Activated T-cell treated with anti-CD3 and anti-CD28 coated beads, Interleukin-2, amount 50 U/mL, for 24 hours (primary cell): ENCODE measurements at places on chromosomes 12 and 14.

DNA sequence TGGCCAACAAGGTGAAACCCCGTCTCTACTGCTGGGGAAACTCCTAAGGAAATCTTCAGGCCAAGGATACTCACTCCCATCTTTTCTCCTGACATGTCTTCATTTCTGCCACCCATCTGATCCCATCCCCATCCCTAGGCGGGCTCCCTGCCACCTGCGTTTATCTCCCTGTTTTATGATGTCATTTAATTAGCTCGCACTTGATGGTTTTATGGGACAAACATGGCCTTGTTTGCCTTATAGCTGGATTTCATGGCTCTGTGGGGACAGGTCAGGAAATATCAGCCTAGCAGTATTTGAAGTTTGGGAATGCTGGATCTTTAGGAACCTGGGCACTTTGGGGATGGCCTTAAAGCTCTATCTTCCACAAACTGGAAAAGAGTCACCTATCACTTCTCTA, 88.5 kb upstream of the CISTR start:
- peaks cover 71% of the 10 kb centered on the region for H3K27me3 ChIP-seq
- no peak for DNase-seq
- no peak overlapping the region for H3K27ac ChIP-seq
- H3K4me1 ChIP-seq = no peaks in the 10 kb centered on the region
- no peaks in the 10 kb centered on the region for H3K36me3 ChIP-seq

GRCh38 chr12:94266796-94267536, 118.6 kb downstream of the PLXNC1 start:
- no peak overlapping the region for H3K4me3 ChIP-seq
- H3K4me1 ChIP-seq = peaks cover 81% of the 10 kb centered on the region
- no peak overlapping the region for H3K27ac ChIP-seq

DNA sequence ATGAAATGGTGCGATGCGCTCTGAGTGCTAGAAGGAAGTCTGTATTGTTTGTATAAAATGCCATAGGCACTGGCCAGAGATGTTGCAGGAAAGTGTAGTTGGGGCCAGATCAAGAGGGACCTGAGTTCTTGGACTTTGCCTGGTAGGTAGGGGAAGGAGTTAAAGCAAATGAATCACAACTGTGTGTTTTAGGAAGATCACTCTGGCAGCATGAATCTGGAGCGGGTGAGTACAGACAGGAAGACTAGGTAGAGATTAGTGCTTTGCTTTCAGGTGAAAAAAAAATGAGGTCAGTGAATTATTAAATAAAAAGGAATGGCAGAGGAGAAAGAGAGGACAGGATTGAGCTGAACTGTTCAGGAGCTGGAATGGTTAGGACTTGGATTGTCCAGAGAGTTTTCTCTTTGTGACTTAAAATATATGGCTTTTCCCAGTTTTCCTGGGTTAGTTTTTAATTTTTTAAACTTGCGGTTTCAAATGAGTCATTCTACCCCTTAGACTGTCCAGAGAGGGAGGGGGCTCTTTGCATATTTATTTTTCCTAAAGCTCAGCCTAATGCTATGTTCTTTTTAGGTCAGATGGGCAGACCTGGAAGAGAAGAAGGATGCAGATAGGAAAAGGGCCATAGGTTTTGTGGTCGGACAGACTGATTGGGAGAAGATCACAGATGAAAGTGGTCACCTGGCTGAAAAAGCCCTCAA, 41.1 kb downstream of the PROX2 start:
- peak overlapping the region; percentile 71 for H3K27ac ChIP-seq
- no peak overlapping the region for H3K4me3 ChIP-seq
- H3K27me3 ChIP-seq = no peaks in the 10 kb centered on the region
- no peak for DNase-seq
- peaks cover 58% of the 10 kb centered on the region for H3K4me1 ChIP-seq

GRCh38 chr12:14326699-14327098, 38.8 kb upstream of the ATF7IP start:
- H3K27ac ChIP-seq = no peak overlapping the region
- H3K36me3 ChIP-seq = no peaks in the 10 kb centered on the region
- no peak overlapping the region for H3K4me3 ChIP-seq
- H3K4me1 ChIP-seq = no peaks in the 10 kb centered on the region

GRCh38 chr12:104138797-104139152, 765 bp upstream of the NFYB start:
- peak; percentile 38 for DNase-seq
- H3K27me3 ChIP-seq = no peaks in the 10 kb centered on the region
- peak overlapping the region; percentile 42 for H3K4me3 ChIP-seq
- peaks cover 3% of the 10 kb centered on the region for H3K36me3 ChIP-seq

DNA sequence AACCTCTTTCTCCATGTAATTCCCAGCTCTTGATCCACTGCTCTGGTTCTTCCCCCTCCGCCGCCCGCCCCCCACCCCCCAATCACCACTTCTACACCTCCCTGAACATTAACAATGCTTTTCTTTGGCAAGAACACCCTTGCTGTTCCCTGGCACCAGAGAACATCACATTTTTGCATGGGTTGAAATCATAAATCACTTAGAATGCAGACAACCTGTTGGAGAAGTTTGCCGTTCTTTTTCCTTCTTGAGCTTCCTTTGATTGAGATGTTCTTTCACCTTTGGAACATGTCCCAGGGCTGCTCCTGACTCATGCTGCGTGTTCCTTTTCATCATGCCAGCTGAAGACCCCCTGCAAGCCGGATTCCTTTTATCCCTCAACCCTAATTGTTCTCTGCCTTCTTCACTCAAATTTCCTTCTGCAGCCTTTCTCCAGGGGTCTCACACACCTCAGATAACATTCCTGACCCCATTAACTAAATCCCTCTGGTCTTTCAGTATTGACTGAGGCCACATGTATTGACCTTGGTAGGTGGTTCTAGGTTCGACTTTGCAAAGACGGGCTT, 294.1 kb upstream of the TMPO start:
- H3K27ac ChIP-seq = no peak overlapping the region
- H3K4me1 ChIP-seq = no peaks in the 10 kb centered on the region
- no peak overlapping the region for H3K4me3 ChIP-seq
- peaks cover 21% of the 10 kb centered on the region for H3K27me3 ChIP-seq
- no peak for DNase-seq
- no peaks in the 10 kb centered on the region for H3K36me3 ChIP-seq
